Naive B cell (primary cell): ENCODE measurements at places on chromosomes 6 and 20. TPM values are rescaled to one million over a fixed set of nuclear protein-coding genes. Genes with fewer than 3 reads are reported as not detected.

GRCh38 chr6:118551063-118552053, 3.3 kb downstream of the PLN start:
- H3K27me3 ChIP-seq = no peaks in the 10 kb centered on the region
- peak; percentile 5 for DNase-seq
- H3K36me3 ChIP-seq = peaks cover 15% of the 10 kb centered on the region
- H3K27ac ChIP-seq = no peak overlapping the region
- H3K4me1 ChIP-seq = peaks cover 4% of the 10 kb centered on the region

- H3K4me3 ChIP-seq = no peak overlapping the region
- H3K27me3 ChIP-seq = peaks cover 8% of the 10 kb centered on the region
- no peak for DNase-seq
- H3K36me3 ChIP-seq = no peaks in the 10 kb centered on the region
- H3K4me1 ChIP-seq = no peaks in the 10 kb centered on the region
These were observed 185.6 kb downstream of the ATXN1 start for GRCh38 chr6:16575655-16576054.

DNA sequence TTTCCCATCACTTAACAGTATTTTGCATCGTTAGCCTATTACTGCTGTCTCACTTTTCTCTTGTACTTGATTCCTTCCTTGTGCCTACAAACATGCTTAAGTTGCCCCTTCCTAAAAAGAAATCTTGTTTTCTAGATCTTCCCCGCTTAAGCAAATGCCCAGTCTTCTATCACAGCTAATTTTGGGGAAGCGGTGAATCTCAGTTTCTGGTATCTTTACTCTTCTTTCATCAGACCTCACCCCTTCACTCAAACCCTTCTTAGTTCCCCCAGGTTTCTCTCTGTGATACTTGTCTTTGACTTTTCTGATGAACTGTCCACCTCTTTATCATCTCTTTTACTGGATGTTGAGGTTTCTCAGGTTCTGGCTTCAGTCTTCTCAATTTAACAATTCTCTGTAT, 14.2 kb downstream of the VAPB start:
- no peak overlapping the region for H3K27ac ChIP-seq
- H3K36me3 ChIP-seq = no peaks in the 10 kb centered on the region
- DNase-seq = no peak
- H3K4me3 ChIP-seq = no peak overlapping the region
- peaks cover 24% of the 10 kb centered on the region for H3K4me1 ChIP-seq

Gene BPIFB1
- polyA plus RNA-seq = not detected

Gene TEAD3
- not detected for polyA plus RNA-seq

DNA sequence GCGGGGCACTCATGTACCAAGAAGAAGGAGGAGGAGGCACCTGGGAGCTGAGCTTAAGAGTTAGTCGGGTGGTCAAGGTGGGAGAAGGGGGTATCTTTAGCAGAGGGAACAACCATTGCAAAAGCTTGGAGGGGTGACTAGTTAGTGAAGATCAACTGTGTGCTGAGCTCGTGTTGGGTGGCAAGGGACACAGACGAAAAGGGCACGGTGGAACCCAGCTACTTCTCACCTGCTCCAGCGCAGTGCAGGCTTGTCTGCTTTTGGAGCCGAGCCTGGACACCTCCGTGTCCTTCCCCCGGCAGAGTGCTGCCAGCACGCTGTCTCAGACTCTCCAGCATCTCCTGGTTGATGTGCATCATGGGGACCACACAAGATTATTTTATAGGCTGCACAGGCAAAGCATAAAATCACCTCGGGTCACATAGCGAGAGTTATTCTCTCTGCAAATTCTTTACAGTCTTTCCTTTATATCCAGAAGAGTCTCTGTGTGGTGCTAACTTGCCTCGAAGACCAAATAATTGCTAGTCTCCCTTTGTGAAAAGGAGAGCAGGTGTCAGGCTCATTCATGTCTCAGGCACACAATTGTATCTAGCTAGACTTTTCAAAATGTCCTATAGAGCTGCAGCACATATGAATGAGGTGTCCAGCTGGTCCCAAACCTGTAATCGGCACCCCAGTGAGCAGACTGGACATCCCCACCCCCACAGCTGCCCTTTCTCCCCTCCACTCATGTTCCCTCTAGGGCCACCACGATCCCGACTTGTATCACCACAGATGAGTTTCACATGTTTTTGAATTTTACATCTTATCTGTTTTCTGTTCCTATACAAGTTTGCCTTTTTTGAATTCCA, 123.4 kb downstream of the CEBPB start:
- H3K27me3 ChIP-seq = peaks cover 41% of the 10 kb centered on the region
- peak overlapping the region; percentile 39 for H3K27ac ChIP-seq
- no peaks in the 10 kb centered on the region for H3K36me3 ChIP-seq

DNA sequence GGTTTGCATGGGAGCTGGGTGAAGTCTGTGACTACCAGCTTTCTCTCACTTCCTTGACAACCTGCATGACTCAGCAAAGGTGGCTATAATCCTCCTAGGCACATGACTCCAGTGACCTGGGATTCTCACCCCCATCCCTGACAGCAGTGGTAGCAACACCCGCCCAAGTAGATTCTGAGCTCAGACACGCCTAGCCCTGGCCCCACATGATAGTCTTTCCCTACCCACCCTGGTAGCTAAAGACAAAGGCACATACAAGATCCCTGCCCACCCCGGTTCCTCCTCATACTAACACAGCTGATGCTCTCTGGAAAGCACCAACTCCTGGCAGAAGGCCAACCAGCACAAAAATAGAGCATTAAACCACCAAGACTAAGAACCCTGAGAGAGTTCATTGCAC, 25.9 kb upstream of the CRISP1 start:
- H3K4me3 ChIP-seq = no peak overlapping the region
- no peak overlapping the region for H3K27ac ChIP-seq
- no peaks in the 10 kb centered on the region for H3K27me3 ChIP-seq
- DNase-seq = no peak
- H3K36me3 ChIP-seq = no peaks in the 10 kb centered on the region
- no peaks in the 10 kb centered on the region for H3K4me1 ChIP-seq

DNA sequence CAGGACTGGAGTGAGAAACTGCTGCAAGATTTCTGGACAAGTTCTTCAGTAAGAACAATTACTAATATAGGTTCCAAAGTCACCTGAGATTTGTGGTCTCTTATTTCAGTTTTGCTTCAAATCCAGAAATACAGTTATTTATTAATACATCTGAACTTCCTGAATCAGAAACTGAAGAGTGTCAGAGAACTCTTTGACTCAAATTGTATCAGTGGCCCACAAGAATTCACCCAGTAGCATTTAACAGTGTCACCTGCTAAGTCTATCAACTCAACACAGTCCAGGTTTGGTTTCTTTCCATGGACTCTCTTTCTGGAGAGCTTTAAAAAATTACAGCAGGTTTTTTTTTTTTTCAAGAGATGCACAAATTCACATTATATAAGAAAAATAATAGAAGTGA, 18.8 kb upstream of the NHSL1 start:
- H3K27me3 ChIP-seq = no peaks in the 10 kb centered on the region
- no peaks in the 10 kb centered on the region for H3K4me1 ChIP-seq
- H3K27ac ChIP-seq = no peak overlapping the region
- H3K36me3 ChIP-seq = peaks cover 7% of the 10 kb centered on the region
- DNase-seq = no peak

GRCh38 chr6:2763876-2764540, 1.2 kb upstream of the WRNIP1 start:
- DNase-seq = no peak
- H3K27me3 ChIP-seq = no peaks in the 10 kb centered on the region
- peak overlapping the region; percentile 100 for H3K27ac ChIP-seq
- peak overlapping the region; percentile 97 for H3K4me3 ChIP-seq
- H3K4me1 ChIP-seq = peaks cover 33% of the 10 kb centered on the region

DNA sequence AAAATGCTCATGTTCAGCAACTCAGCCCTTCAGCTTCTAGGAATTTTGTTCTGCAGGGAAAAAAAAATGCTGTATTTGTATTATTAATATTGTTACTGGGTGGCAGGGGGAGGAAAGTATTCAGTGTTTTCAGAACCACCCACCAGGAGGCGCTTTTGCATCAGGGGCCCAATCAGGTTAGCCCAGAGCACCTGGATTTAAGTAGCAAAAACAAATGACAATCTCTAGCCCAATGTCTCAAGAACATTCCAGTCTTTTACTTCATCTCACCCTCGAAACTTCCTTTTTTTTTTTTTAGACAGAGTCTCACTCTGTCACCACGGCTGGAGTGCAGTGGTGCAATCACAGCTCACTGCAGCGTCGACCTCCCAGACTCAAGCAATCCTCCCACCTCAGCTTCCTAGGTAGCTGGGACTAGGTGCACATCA, 635 bp upstream of the C20orf203 start:
- peaks cover 23% of the 10 kb centered on the region for H3K4me1 ChIP-seq
- no peaks in the 10 kb centered on the region for H3K36me3 ChIP-seq
- no peaks in the 10 kb centered on the region for H3K27me3 ChIP-seq
- DNase-seq = peak; percentile 33
- H3K27ac ChIP-seq = no peak overlapping the region
- peak overlapping the region; percentile 78 for H3K4me3 ChIP-seq

Gene EYS
- 0.07 TPM for polyA plus RNA-seq

Gene SLC22A2
- polyA plus RNA-seq = not detected

DNA sequence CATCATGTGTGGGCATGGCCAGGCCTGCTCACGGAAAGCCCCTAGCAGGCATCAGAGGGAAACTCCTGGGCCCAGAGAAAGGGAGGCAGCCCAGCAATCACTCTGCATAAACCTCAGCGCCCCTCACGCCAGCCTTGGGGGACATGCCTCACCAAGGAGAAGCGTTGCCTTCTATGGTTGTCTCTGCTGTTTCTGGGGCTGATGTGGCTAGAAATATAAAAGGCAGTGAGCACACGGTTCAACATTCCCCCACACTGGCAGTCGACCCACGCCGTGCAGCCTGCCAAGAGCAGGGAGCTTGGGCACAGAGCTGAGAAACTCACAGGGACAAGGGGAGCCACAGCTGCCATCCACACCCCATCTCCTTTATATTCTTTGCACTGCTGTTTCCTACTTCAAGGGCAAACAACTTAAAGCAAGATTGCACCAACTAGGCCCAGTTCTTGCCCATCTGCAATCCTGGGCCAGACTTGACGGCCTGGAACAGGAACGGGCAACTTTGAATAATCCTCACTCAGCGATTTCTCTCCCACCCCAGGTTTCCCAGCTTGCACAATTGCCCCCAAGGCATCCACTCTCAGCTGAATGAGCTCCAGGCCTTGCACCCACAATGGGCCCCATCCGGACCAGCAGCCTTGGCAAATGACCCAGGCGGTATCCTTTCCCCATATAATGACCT, 35.5 kb upstream of the FOXC1 start:
- no peak overlapping the region for H3K4me3 ChIP-seq
- H3K27me3 ChIP-seq = peaks cover 31% of the 10 kb centered on the region
- H3K27ac ChIP-seq = no peak overlapping the region
- H3K4me1 ChIP-seq = no peaks in the 10 kb centered on the region
- DNase-seq = no peak

DNA sequence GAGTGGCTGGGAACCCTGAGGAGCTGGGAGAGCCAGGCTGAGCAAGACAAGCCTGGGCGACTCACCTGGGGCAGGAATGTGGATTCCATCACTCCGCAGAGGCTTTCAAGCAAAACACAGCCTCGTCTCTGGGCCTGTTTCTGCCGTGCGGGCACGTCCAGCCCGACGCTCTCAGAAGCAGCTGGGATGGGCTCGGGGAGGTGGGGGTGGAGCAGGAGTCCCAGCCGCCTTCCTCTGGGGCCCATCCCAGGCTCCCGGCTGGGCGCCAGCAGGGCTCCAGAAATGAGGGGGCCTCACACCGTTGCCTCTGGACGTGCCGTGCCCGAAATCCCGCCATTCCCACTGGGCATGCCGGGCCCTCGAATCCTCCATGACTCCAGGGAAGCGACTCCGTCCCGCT, 8.7 kb upstream of the RPS21 start:
- peaks cover 10% of the 10 kb centered on the region for H3K36me3 ChIP-seq
- no peaks in the 10 kb centered on the region for H3K27me3 ChIP-seq
- H3K27ac ChIP-seq = no peak overlapping the region
- H3K4me1 ChIP-seq = peaks cover 13% of the 10 kb centered on the region
- no peak overlapping the region for H3K4me3 ChIP-seq

DNA sequence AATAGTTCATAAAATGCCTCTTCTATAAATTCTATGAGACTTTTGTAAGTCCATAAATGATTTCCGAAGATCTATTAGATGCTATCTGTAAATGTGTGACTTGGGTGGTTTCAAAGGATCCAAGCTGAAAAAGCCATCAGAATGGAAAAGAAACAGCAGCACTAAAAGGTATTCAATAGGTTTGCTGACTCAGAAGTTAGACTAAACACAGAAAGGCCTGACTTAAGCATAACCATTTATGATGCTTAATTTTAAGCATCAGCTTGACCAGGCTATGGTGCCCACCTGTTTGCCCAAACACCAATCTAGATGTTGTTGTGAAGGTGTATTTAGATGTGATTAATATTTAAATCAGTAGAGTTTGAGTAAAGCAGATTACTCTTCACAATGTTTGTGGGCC, 513.5 kb downstream of the TFAP2A start:
- no peak overlapping the region for H3K27ac ChIP-seq
- no peak overlapping the region for H3K4me3 ChIP-seq
- H3K36me3 ChIP-seq = no peaks in the 10 kb centered on the region
- no peaks in the 10 kb centered on the region for H3K4me1 ChIP-seq

DNA sequence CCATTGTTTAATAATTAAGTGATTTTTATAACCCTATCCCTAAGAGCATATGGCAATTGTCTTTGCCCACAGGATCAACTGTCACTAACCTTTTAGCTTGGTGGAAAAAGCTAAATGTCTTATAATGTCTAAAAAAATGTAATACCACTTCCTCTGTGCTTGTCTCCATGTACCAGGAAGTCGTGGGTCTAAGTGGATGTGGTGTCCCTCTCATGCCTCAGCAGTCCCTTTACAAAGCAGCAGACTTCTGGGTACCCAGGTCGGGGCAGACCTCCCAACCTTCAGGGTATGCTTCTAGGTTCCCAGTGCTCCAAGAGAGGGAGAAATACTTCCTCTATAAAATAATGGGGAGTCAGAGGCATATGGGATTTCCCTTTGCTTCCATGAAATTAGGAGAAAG, 74.7 kb downstream of the ZHX3 start:
- peak overlapping the region; percentile 39 for H3K4me3 ChIP-seq
- H3K27me3 ChIP-seq = no peaks in the 10 kb centered on the region
- DNase-seq = no peak
- H3K27ac ChIP-seq = no peak overlapping the region
- peaks cover 6% of the 10 kb centered on the region for H3K36me3 ChIP-seq
- peaks cover 40% of the 10 kb centered on the region for H3K4me1 ChIP-seq

DNA sequence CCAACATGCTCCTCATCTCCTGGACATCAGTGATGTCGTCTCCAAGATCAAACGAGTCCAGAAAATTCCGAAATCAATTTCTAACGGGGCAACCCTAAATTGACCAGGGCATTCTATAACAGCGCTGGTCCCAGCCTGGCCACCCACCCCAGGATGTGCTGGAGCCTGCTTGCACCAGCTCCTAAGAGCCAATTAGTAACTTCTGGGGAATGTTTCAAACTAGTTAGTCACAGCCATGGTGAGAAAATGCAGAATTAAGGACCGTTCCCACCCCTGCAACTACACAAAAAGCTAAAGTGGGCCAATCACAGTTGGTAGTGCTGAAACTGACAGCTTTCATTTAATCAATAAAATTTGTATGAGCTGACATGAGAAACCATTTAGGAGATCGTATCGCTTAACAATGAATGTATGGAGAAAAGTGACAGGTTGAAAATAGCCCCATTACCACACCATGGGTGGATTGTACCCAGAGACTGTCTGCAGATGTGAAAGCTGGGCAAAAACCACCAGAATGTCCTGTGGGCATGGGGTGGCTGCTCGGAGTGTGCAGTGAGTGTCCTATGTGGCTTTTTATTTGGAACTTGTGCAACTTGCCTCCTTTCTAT, 165.7 kb upstream of the AFDN start:
- DNase-seq = no peak
- H3K27ac ChIP-seq = no peak overlapping the region
- H3K36me3 ChIP-seq = no peaks in the 10 kb centered on the region

Gene SLC17A1
- polyA plus RNA-seq = not detected
